T-helper 17 cell (primary cell): ENCODE measurements at places on chromosomes 11 and 22.

DNA sequence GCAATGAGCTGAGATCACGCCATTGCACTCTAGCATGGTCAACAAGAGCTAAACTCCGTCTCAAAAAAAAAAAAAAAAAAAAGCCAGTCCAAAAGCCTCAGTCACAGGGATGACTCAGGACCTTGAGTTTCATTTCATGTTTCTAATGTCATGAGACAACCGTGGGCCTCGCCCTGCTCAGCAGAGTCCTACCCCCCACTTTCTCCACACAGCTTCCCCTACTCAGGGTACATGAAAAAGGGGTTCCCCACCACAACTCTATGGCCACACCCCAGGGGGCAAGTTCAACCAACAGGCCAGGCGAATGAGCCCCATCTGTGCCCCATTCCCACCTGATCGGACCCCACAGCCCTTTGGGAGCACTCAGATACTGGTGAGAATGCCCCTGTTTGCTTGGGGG is 24.3 kb upstream of the ADA2 start:
- H3K36me3 ChIP-seq: no peaks in the 10 kb centered on the region
- DNase-seq: no peak
- H3K4me1 ChIP-seq: no peaks in the 10 kb centered on the region
- no peak overlapping the region for H3K27ac ChIP-seq
- no peak overlapping the region for H3K4me3 ChIP-seq
- no peaks in the 10 kb centered on the region for H3K27me3 ChIP-seq

GRCh38 chr11:100094121-100094865 is 592.8 kb upstream of the ARHGAP42 start:
- H3K4me1 ChIP-seq: no peaks in the 10 kb centered on the region
- no peak overlapping the region for H3K27ac ChIP-seq
- DNase-seq: no peak
- no peaks in the 10 kb centered on the region for H3K36me3 ChIP-seq

DNA sequence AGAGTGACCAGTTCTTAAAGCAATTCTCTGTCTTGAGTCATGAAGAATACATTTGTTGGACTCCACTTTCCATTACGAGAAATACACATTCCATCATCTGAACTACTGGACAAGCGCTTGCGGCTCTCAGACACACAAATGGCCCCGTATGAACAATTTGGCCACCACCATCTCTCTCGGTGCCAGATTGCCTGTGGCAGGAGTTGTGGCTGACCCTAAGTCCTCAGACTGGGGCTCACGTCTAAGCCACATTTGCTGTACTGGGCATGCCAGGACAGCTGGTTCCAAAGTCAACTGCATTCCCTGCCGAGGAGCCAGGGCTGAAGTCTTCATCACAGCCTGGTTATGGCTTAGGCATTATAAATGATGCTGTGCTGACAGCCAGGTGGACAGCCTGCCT is 227.5 kb downstream of the MIAT start:
- no peaks in the 10 kb centered on the region for H3K36me3 ChIP-seq
- H3K4me3 ChIP-seq: no peak overlapping the region
- H3K4me1 ChIP-seq: no peaks in the 10 kb centered on the region
- H3K27ac ChIP-seq: no peak overlapping the region
- DNase-seq: no peak
- H3K27me3 ChIP-seq: peaks cover 2% of the 10 kb centered on the region

GRCh38 chr11:111759376-111759775 is 6.8 kb downstream of the PPP2R1B start:
- no peaks in the 10 kb centered on the region for H3K27me3 ChIP-seq
- no peak overlapping the region for H3K4me3 ChIP-seq
- no peak overlapping the region for H3K27ac ChIP-seq
- H3K4me1 ChIP-seq: peaks cover 17% of the 10 kb centered on the region
- peaks cover 12% of the 10 kb centered on the region for H3K36me3 ChIP-seq
- no peak for DNase-seq

DNA sequence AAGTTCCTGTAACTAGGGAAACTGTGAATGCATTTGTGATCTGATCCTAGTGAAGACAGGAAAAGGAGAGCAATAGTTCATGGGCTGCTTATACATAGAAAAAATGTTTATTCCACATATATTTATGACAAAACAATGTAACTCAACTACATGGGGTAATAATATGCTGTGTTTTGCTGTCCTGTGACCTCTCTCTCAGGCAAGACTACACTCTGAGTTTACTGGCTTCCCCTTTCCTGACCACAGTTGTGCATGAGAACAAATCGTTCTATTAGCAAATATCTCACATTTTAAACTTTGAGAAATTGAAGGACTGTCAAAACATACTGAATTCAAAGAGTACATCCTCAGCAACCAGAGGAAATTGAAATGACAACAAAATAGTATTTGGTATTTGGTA is 161.9 kb upstream of the TRPC6 start:
- DNase-seq: no peak
- no peaks in the 10 kb centered on the region for H3K36me3 ChIP-seq
- H3K4me1 ChIP-seq: no peaks in the 10 kb centered on the region
- no peak overlapping the region for H3K27ac ChIP-seq

DNA sequence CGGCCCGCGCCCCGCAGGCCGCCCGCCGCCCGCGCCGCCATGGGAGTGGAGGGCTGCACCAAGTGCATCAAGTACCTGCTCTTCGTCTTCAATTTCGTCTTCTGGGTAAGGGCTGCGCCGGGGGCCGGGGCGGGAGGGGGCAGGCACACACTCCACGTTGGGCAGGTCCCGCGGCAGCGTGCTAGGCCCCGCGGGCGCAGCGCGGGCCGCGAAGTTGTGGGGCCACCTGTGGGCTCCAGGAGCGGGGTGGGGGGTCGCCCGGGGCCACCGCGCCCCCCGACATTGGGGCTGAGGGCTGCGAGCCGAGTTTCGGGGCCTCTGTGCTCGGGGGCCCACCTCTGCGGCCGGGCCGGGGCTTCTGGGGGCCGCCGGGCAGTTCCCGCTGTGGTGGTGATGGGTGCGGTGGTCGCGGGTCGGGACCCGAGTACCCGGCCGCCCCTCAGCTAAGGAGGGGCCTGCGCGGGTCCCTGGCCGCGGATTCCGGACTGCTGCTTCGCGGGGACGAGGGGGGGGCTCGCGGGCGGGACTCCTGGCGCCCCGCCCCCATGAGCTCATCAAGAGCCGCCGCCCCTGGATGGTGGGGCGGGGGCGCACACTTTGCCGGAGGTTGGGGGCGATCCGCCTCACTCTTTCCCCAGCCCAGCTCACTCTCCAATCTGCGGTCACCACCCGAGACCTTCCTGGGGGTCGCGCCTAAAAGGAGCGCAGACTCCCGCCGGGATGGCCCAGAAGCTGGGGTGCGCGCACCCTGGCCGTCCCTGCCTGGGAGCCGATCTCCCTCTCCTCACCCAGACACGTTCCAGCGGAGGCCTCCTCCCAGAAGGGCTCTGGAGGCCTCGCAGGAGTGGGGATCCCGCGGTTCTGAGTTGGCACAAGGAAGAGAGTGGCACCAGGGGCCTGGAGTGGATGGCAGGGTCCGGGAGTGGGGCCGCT is 667 bp downstream of the CD81 start:
- peak; percentile 54 for DNase-seq
- peak overlapping the region; percentile 68 for H3K27ac ChIP-seq
- peaks cover 5% of the 10 kb centered on the region for H3K27me3 ChIP-seq
- H3K4me3 ChIP-seq: peak overlapping the region; percentile 88
- H3K4me1 ChIP-seq: peaks cover 14% of the 10 kb centered on the region

DNA sequence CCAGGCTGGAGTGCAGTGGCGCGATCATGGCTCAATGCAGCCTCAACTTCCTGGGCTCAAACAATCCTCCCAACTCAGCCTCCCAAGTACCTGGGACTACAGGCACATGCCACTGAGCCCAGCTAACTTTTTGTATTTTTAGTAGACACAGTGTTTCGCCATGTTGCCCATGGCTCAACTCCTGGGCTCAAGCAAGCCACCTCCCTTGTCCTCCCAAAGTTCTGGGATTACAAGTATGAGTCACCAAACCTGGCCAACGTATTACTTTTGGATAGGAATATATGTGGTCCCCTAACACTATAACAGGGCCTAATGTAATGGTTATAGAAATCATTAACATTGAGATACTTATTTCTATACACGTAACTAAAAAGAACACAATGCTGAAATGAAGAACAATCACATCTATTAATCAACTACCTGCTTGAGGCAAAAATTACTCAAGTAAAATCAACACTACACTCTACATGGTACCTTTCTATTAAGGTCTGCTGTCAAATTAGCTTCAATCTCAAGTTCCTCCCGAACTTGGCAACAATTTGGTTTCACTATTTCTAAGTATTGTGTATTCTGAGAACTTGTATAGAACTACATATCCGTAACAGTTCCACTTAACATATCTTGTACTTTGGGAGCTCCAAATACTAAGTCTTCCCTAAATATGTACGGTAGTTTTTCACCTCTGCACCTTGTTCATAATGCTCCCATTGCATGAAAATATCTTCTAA is 124.9 kb downstream of the FCHSD2 start:
- no peak overlapping the region for H3K4me3 ChIP-seq
- peak overlapping the region; percentile 39 for H3K27ac ChIP-seq
- no peak for DNase-seq
- H3K4me1 ChIP-seq: peaks cover 9% of the 10 kb centered on the region

- H3K27me3 ChIP-seq: no peaks in the 10 kb centered on the region
- DNase-seq: no peak
- peak overlapping the region; percentile 56 for H3K27ac ChIP-seq
- peaks cover 46% of the 10 kb centered on the region for H3K4me1 ChIP-seq
These were observed 16.6 kb downstream of the CAPRIN1 start for GRCh38 chr11:34068111-34068510.

GRCh38 chr11:34464591-34465051 is 25.9 kb downstream of the CAT start:
- H3K4me1 ChIP-seq: no peaks in the 10 kb centered on the region
- H3K4me3 ChIP-seq: no peak overlapping the region
- no peak for DNase-seq
- H3K27me3 ChIP-seq: no peaks in the 10 kb centered on the region

DNA sequence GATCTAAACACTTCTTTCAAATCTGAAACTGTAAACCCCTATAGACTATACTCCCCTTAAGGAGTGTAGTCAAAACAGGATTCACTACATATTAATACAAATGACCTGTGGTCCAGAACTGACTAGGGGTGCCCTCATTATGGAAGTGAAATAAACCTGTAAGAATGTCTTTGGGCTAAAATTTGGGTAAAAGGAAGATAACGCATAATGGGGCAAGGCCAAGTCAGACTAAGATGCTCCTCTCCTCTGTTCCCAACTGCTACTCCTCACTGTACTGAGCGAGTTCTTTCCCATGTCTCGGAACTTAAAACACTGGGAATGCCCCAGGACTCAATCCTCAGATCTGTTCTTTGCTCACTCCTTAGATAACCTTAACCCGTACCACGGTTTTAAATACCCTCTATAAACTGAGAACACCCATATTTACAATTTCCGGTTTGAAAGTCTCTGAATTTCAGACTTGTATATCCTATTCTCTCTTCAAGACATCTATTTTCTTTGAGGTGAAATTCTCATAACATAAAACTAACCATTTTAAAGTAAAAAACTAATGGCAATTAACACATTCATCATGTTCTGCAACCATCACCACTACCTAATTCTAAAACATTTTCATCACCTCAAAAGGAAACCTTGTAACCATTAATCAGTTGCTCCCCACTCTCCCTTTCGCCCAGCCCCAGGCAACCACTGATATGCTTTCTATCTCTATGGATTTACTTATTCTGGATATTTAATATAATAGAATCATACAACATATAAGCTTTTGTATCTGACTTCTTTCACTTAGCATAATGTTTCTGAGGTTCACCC is 4.0 kb downstream of the THAP12 start:
- H3K27me3 ChIP-seq: no peaks in the 10 kb centered on the region
- H3K4me1 ChIP-seq: peaks cover 57% of the 10 kb centered on the region
- peak overlapping the region; percentile 51 for H3K27ac ChIP-seq
- no peak for DNase-seq
- peak overlapping the region; percentile 63 for H3K4me3 ChIP-seq

- no peak for DNase-seq
- H3K27me3 ChIP-seq: no peaks in the 10 kb centered on the region
- no peak overlapping the region for H3K4me3 ChIP-seq
- peaks cover 18% of the 10 kb centered on the region for H3K4me1 ChIP-seq
These were observed 3.8 kb downstream of the SELENOO start for GRCh38 chr22:50204571-50204970.

- no peaks in the 10 kb centered on the region for H3K4me1 ChIP-seq
- H3K4me3 ChIP-seq: no peak overlapping the region
- no peaks in the 10 kb centered on the region for H3K36me3 ChIP-seq
- DNase-seq: no peak
- no peak overlapping the region for H3K27ac ChIP-seq
These were observed 585.3 kb downstream of the INSC start for GRCh38 chr11:15699978-15700377.

GRCh38 chr22:41768430-41768829 is 32.0 kb upstream of the CCDC134 start:
- no peak overlapping the region for H3K4me3 ChIP-seq
- H3K27me3 ChIP-seq: no peaks in the 10 kb centered on the region
- H3K27ac ChIP-seq: no peak overlapping the region
- H3K36me3 ChIP-seq: no peaks in the 10 kb centered on the region

- H3K27me3 ChIP-seq: no peaks in the 10 kb centered on the region
- no peak overlapping the region for H3K27ac ChIP-seq
- H3K4me3 ChIP-seq: no peak overlapping the region
- no peak for DNase-seq
These were observed 534.3 kb upstream of the LARGE1 start for GRCh38 chr22:34454598-34454997.

DNA sequence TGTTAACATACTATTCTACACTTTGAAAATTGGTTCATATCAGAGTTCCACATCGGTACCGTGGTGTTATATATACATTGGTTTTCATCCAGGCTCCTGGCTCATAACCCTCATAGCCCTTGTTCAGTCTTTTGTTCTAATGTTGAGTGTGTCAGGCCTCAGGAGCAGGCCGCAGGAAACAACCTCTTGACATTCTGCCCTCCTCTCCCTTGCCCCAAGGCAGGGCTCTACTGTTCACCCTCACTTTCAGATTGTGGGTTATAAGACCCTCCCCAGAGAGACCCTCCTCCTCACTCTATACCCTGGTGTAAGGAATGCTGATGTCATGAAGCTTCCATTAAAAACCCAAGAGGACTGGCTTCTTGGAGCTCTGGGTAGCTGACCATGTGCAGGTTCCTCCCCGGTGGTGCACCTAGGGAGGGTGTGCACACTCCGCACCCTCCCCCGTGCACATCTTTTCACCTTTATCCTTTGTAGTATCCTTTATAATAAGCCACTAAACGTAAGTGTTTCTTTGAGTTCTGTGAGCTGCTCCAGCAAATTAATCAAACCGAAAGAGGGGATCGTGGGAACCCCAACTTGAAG is 12.1 kb downstream of the SSH3 start:
- H3K4me3 ChIP-seq: peak overlapping the region; percentile 39
- peaks cover 35% of the 10 kb centered on the region for H3K4me1 ChIP-seq
- H3K27me3 ChIP-seq: no peaks in the 10 kb centered on the region
- H3K36me3 ChIP-seq: peaks cover 4% of the 10 kb centered on the region
- peak overlapping the region; percentile 91 for H3K27ac ChIP-seq
- DNase-seq: no peak
